ENCODE measurements at places on chromosomes 4 and X.

DNA sequence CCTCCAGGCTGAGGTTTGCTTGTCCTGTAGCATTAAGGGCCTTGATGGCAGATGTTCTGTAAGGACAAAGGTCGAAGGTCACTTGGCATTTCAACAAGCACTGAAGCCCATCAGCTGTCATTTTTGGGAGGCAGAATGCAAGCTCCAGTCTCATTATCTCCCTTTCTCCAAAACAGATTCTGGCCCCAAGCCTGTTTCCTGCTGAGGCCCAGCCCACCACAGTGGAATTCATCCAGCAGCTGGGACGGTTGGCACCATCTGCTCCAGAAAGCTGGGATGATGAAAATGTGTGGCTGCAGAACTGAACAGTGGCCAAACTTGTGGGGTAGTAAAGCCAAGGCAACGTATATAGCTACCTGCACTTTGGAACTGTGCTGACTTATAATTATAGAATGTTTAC is 17.7 kb upstream of the PPEF2 start:
- ATAC-seq, result no peak

DNA sequence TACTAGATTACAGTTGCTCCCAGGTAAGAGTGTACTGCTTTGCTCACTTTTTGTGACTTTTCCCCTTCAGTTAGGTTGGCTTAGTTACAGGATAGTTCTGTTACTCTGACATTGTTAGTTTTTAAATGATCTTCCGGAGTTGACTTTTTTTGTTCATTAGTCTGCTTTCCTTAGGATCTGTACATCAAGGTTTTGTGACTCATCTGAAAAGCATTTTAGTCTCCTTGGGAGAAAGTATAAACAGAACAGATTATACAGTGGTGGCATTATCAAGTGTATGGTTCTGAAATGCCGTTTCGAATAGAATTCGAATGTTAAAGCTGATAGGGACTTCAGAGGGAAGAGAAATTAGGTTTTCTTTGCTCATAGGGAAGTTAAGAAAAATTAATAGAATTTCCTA is 63.3 kb downstream of the USP9X start:
- no peak for ATAC-seq

- no peak for ATAC-seq
Observed at GRCh38 chr4:135359128-135359527, 1157.5 kb upstream of the PABPC4L start.

- ATAC-seq, result no peak
Observed at GRCh38 chr4:173056271-173056670, 112.3 kb upstream of the GALNT7 start.

- peak; percentile 37 for ATAC-seq
Observed at GRCh38 chr4:142354794-142355420, 491.2 kb downstream of the INPP4B start.

DNA sequence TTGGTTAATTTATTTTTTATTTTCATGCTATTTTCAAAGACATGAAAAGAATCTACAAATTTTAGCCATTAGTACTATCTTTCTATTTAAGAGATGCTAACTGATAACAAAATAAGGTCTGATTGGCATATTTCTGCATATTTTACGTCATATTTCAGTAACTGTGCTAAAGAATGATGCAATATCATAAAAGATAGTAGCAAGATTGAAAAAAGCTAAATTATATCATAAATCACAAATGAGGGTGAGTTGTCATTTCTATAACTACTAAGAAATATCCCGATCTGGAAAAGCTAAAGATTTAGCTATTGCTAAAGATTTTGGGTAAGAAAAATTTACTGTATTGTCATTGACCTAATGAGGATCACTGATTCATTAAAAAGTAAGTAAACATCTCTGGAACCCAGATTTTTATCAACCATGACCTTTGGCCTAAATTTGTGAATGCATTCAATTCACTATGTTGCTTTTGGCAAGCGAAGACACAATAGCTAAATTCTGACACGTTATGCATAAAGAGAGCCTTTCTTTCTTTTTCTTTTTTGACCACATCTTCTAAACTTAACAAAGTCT is 103.6 kb downstream of the HPGD start:
- no peak for ATAC-seq

DNA sequence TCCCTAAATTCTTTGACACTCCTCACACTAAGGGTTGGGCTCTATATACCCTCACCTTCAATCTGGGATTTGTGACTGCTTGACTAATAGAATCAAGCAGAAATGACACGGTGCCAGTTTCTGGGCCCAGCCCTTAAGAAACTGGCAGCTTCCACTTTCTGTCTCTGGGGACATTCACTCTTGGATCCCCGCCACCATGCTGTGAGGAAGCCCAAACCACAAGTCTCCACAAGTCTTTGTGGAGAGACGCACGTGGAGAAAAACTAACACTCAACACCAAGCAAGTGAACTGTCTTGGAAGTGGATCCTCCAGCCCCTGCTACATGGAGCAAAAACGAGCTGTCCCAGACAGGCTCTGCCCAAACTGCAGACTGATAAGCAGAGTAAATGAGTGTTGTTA is 1.1 kb upstream of the EDNRA start:
- no peak for ATAC-seq

- ATAC-seq, result no peak
Observed at GRCh38 chrX:75361788-75362187, 87.9 kb downstream of the UPRT start.

DNA sequence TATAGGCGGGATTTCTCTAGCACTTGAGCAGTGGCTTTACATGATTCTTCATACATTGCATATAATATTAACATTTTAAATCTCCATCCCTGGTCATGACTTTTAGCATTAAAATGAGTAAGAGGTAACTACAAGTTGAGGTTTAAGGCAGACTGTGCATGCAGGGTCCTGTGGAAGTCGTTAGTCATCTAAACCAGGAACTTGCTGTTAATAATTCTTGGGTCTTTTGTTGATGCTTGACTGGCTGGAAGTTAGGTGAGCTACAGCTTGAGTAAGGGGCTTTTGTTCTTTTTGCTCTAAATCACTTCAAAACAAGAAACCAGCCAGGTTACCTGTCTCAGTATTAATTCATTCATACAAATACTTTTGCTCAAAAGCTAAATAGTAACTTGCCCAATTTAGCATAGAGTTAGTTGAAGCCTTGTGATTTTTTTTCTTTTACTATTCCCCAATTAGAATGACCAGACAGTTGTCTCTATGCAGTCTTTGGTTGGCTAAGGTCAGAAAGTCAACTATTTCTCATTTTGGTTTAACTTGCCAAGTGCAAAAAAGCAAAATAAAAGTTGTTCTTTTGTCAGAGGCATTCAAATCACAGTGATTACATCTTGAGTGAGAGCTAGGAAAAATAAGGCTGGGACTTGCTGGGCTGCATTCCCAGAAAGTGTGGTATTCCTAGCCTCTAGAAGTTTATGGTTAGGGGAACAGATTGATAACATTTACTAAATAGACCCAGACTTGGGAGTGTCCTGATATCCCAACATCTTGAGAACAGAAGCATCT is 516.9 kb downstream of the PDHA2 start:
- no peak for ATAC-seq

GRCh38 chr4:70914000-70914399 is 11.8 kb downstream of the MOB1B start:
- no peak for ATAC-seq

GRCh38 chr4:5734853-5735252 is 23.9 kb downstream of the EVC start:
- ATAC-seq, result no peak

DNA sequence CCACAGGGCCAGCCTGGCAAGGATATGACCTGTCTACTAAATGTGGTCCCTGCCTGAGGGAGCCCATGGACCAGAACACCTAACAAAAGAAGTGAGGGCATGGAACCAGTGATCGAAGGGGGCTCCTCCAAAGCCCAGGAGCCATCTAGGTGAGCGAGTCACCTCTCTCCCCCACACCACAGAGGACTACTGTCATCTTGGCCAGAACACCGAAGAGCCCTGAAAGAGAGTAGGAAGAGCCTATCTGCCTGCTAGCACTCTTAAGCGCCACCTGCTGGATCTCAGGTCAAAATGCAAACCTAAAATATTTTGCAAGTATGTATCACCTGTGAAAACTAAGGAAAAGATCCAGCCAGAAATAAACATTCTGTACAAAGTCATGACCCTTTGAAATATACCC is 137.9 kb upstream of the ZXDB start:
- ATAC-seq, result no peak

GRCh38 chr4:6616087-6616995 is 24.1 kb upstream of the MRFAP1 start:
- no peak for ATAC-seq

GRCh38 chr4:72712997-72713396 is 144.0 kb upstream of the ADAMTS3 start:
- no peak for ATAC-seq

DNA sequence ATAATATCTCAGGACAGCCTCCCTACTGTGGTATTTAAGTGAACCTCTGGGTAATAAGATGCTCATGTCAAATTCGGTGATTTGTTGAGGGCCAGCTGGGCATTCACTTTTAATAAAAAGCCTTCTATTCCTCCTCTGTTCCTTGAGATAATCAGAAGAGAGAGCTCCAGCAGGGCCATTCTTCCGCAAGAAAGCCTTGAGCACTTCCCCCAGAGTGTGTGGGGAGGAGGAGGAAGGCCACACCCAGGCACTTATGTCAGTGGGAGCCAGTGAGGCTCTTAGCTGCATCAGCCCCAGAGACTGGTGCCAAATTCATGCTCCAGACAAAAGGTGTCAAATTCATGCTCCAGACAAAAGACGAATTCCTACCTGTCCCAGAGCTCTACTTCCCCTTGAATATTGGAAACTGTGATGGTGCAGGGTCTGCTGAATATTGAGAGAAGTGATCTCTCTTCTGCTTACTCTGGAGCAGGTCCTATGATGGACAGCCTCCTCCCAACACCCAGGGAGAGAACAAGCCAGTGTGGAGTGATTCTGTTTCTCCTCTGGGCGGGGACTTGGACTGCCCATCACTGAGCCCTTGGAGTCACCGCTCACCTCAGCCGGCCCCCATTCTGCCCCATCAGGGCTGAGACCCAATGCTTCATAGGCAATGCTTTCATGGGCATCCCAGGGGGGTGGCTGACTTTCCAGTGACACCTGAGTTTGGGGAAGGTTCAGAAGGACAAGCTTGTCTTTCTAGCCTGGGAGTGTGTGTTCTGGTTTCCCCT is 68.1 kb downstream of the FHDC1 start:
- ATAC-seq, result no peak

GRCh38 chrX:25007059-25008053 is 8.4 kb downstream of the ARX start:
- no peak for ATAC-seq

DNA sequence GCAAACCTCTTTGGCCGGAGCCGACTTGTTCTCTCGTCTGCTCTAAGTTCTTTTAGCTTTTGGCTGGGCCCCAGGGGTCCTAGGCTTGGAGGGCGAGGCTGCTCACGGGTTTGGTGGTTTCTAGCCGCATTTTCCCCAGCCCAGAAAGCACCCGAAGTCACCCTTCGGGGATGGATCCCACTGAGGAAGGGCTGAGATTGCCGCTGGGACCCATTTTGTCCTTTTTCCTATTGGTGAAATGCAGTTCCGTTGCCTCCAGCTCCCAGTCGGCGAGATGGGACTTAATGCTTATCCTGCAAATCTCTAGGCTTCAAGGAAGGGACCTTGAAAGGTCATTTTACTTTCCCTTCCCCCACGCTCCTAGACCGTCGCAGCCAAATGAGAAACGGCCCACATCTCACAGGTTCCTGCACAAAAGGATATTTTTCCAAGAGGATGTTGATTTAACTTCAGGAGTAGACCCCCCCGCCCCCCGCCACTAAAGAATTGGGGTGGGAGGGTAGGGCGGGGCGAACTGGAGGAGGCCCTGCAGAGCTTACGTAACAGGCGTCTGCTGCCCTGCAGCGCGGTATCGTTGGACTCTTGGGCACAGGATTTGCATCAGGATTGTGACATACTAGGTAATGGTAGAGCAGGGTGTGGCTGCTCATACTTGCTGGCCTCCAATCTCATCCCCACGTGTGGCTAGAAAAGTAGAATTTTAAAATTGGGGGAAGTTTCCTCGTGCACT is 564 bp downstream of the PGK1 start:
- ATAC-seq, result no peak

DNA sequence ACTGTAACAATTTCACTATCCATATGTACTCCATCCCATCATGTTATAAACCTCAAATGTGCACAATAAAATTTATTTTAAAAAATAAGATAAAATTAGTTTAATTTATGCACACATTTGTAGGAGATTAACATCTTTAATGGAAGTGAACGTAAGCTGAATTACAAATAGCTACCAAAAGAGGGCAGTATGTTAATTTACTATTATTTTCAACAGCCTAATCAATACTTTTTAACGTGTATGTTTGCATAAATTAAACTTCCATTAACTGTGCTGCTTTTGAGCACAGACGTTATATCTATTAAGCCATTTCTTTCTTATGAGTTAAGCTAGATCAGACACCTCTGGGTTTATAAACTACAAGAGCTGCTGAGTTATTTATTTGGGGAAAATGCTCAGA is 56.5 kb upstream of the PHKA2 start:
- ATAC-seq, result no peak

GRCh38 chr4:2936773-2937145 is 26.4 kb downstream of the NOP14 start:
- ATAC-seq, result peak; percentile 44

Measured in activated CD4-positive, CD25-positive, alpha-beta regulatory T cell treated with anti-CD3 and anti-CD28 coated beads, Interleukin-2, amount 50 U/mL, for 24 hours (primary cell).